ENCODE measurements at places on chromosomes 1 and 21.

DNA sequence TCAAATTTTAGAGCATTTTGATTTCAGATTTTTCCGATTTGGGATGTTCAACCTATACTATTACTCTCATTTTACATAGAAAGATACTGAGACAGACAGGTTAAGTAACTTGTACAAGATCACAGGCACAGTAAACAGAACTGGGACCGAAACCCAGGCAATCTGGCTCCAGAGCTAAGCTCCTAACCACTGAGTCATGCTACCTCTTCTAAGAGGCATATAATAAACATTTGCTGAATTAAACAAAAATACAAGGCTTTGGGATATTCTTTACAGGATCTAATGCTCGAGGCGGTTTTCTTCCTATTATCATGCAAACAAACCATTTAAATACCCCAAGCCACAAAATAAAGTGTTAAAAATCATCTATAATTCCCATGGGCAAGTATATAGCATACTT lies 50.3 kb downstream of the MCOLN2 start:
- DNase-seq, result no peak

GRCh38 chr1:198056255-198056654 lies 100.5 kb upstream of the NEK7 start:
- DNase-seq, result peak; percentile 63

DNA sequence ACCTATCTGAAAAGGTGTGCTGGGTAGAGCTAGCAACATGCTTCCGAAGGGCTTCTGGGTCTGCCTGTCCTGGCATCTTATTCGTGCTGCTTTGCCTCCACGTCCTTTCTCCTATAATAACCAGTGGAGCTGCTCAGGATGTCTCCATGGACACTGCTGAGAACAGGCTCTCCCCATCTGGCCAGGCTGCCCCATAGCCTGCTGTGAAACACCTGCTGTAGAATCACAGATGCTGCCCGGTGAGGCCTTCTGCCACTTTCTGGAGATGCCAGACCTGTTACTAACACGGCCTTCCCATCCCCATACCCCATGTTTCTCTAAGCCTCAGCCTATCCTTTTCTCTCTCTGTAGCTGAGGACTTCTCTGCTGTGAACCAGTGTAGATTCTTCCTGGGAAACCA lies 120.5 kb downstream of the IER5 start:
- no peak for DNase-seq

DNA sequence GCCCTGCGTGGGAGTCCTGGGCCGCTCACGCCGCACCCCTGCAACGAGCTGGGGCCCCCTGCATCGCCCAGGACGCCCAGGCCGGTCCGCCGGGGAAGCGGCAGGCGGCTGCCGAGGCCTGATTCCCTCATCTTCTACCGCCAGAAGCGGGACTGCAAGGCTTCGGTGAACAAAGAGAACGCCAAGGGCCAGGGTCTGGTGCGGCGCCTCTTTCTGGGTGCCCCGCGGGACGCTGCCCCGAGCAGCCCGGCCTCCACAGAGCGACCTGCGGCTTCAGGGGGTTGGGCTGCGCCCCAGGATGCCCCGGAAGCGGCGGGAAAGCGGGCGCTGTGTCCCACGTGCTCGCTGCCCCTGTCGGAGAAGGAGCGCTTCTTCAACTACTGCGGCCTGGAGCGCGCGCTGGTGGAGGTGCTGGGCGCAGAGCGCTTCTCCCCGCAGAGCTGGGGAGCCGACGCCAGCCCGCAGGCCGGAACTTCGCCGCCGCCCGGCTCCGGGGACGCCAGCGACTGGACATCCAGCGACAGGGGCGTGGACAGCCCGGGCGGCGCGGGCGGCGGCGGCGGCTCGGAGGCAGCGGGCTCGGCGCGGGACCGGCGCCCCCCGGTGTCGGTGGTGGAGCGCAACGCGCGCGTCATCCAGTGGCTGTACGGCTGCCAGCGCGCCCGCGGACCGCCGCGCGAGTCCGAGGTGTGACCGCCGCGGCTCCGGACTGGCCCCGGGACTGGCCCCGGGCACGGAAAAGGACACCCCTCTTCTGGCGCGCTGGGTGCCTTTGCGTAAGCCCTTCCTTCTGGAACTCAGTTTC lies 2.7 kb downstream of the FAM110D start:
- DNase-seq, result peak; percentile 73

- DNase-seq, result no peak
These were observed 11.6 kb upstream of the CTRC start for GRCh38 chr1:15426492-15427279.

GRCh38 chr1:173580071-173580470 lies 22.8 kb downstream of the SLC9C2 start:
- DNase-seq, result no peak

- DNase-seq, result no peak
These were observed 165.9 kb downstream of the ADGRL4 start for GRCh38 chr1:78840453-78841271.

DNA sequence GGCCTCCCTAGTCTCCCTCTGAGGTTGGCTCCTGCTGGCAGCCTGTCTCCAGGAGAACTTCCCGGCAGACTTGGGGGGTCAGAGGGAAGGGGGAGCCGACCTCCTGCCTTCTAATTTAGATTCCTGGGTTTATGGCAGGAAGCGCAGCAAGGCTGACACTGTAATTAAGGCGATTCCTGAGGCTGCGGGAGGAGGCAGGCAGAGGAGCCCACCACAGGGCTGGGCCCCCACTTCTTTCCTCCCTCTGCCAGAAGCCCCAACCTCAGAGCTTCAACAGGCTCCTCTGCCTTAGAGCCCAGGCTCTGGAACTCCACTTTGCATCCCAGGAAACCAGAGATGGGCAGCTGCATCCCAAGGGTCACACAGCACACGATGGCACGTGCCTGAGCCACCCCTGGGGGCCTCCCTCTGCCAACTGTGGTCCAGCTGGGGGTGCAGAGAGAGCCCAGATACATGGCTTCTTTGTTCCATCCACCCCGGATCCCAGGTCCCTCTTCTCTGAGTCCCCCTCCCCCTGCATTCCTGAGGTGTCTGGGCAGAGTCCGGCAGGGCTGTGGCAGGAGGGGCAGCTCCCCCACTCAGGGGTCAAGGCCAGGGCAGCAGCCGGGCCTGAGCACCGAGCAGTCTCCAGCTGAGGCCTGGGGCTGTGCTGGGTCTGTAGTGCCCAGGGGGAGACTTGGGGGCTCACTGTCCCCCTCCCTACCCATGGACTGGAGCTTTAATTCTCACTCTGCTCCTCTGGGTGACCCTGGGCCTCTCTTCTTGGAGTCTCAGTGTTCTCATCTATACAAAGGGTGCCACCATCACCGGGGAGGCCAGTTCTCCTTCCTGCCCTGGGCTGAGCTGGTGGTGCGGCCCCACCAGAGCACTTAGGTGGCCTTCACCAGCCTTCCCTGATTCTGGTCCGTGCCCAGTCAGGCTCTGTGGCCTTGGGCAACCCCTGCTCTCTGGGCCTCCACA lies 39.4 kb upstream of the FAM131C start:
- DNase-seq, result no peak

- no peak for DNase-seq
These were observed 160.5 kb downstream of the LTN1 start for GRCh38 chr21:28832013-28832714.

DNA sequence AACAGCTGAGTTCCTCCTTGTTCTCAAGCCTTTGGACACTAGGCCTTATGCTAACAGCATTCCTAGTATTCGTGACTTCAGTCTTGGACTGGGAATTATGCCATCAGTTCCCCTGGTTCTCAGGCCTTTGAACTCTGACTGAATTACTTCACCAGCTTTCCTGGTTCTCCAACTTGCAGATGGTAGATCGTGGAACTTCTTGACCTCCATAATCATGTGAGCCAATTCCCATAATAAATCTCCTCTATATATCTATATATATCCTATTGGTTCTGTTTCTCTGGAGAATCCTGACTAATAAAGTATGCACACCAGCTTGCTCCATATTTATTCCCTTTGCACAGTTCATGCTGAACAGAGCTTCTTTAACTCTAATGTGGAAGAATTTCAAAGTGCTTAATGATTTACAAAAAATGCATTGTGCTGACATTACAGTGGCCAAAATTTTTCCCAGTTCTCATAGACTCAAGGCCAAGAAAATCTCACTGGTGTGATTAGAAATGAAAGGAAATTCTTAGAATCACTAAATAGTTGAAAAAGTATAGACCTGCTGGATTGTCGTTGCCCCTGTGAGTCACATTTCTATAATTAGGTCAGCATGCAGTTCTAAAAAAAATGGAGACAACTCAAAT lies 462.9 kb upstream of the ADAMTS5 start:
- DNase-seq, result no peak

DNA sequence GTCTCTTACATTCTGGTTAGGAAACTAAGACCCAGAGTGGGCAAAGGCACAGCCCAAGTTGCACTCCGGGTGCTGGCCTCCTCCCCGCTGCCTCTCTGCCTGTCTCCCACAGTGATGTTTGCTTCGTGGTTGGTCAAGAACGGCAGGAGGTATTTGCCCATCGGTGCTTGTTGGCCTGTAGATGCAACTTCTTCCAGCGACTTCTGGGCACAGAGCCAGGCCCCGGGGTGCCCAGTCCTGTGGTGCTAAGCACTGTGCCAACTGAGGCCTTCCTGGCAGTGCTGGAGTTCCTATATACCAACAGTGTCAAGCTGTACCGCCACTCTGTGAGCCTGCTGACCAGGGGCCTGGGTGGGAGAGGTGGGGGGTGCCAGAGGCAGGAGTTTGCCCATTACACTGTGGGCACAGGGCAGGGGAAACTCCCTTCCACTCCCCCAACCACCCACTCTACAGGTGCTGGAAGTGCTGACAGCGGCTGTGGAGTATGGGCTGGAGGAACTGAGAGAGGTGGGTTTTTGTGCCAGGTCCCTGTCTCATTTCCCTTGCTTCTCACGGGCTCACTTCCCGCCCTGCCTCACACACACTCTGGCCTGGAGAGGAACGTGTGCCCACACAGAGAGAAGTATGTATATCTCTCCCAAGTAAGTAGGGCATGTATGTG lies 1.9 kb downstream of the BTBD19 start:
- peak; percentile 80 for DNase-seq

DNA sequence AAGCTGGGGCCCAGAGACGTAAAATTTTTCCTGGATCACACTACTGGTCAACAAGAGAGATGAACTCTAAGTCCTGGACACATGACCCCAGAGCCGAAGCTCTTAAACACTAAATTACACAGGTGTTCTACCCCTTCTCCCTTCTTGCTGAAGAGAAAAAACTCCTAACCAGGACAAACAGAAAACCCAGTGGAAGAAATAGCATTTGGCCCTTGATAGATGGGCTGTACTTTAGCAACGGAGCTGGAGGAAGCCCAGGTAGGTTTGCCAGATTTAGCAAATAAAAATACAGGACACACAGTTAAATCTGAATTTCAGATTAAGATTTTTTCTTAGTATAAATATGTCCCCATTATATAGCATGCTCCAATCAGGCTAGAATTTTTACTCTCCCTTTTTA lies 72.7 kb downstream of the DIRAS3 start:
- DNase-seq, result no peak

GRCh38 chr1:155910621-155911121 lies 478 bp downstream of the RIT1 start:
- DNase-seq, result peak; percentile 64

DNA sequence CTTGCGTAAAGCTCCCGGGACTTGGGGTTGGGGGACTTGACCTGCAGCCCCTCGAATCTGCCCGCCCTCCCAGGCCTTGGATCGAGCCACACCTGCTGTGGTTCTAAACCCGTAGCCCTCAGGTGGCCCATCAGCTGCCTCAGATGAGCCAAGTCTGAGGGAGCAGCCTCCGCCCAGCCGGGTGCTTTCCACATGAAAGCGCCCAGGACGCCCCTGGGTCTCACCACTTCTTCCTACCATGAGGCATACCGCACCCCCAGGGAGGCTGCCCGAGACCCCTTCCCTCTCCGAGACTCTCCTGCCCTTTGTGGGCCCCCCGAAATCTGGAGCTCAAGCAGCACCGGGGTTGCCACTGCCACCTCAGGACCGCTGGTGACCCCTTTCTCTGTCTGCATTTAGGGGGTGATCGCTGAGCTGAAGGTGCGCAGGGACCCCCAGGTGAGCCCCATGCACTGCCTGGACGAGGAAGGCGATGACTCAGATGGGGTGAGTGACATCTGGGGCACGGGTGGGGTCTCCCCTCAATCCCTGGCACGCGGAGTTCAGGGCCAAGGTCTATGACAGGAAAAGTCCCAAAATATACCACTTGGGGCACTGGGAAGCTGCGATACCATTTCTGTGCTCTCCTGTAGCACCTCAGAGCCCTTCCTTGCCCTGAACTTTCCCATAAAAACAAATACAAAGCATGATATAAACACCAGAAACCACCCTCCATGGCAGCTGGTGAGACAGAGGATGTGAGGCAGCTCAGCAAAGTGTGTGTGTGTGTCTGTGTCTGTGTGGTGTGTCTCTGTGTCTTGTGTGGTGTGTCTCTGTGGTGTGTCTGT lies 68.5 kb downstream of the SLC19A1 start:
- DNase-seq, result no peak

GRCh38 chr1:24707687-24708086 lies 37.6 kb upstream of the CLIC4 start:
- DNase-seq, result no peak

GRCh38 chr1:110068646-110069403 lies 1.6 kb downstream of the ALX3 start:
- no peak for DNase-seq

DNA sequence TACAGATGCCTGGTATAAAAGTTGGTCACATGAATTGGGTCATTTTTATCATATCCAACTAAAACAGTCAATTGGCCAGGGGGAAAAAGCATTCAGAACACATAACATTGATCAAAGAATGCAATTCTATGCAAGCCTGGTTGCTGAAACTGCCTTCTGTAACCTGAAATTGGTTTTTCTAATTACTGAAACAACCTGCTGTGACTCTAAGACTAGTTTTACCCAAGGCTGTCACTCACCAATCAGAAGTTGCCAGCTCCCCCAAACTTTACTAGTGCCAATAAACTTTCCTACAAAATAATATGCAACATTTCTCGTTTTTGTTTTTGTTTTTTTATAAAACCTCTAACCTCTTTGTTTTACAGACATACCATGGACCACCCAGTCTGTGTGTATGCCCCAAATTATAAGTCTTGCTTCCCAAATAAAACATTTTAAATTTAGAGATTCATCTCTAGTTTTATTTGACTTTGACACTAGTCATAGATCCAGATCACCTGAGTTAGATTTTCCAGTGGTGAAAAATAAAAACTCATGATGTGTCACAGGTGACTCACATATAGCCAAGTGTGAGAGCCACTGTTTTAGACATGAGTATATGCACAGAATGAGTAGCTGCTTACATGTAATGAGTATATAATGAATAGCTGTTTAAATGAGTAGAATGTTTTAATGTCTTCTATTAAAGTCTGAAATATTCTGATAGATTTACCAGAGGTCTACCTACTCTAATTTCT lies 64.2 kb upstream of the CR2 start:
- DNase-seq, result no peak

Data from activated effector memory CD4-positive, alpha-beta T cell treated with anti-CD3 and anti-CD28 coated beads, Interleukin-2, amount 50 U/mL, for 16 hours (primary cell).